Kidney capillary endothelial cell (primary cell): ENCODE measurements at places on chromosomes 1 and 21.

GRCh38 chr1:72000809-72001208, 281.5 kb downstream of the NEGR1 start:
- no peak for DNase-seq

DNA sequence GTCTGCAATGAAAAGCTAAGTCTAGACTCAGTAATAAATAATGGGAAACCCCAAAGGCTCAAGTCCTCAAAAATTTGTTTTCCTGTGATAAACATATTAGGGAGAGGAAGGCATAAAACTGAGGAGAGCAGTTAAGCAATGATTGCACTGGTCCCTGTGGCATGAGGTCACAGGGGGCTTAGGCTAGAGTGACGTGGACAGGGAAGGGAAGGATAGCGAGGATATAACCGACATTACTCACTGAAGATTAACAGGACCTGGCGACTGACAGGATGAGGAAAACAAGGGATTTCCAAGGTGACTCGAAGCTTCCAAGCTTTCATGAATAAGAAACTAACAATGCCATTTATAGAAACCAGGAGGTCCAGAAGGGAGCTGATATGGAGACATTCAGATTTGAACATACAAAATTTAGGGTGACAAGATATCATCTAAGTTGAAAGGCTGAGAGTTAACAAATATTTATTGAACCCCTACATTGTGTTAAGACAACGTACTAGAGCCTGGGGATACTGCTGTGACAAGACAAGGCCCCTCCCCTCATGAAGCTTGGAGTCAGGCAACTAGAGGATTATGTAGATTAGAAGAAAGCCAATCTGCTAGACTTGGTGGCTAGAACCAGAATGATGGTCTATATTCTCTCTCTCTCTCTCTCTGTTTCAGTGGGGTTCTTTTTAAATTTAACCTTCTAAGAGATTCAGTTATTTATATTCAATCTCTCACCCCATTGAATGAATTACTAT, 33.2 kb upstream of the PKN2 start:
- DNase-seq, result peak; percentile 38

DNA sequence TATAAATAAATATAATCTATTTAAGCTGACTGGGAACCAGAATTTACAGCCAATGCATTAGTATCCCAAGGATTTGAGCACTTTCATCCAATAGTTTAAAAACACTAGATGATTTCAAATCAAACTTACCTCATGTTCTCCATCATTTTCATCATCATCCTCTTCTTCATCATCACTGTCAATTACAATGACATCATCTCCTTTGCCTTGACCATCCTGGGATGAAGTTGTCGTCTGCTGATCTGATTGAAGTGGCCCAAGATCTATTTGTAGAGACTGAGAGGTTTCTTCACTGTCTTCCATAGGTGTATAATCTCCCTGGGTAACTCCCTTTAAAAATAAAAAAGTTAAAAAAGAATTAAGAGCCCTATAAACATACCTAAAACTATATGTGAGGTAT, 47.7 kb downstream of the TPR start:
- DNase-seq, result no peak

GRCh38 chr1:210332233-210332632, 3.5 kb downstream of the HHAT start:
- no peak for DNase-seq

- peak; percentile 14 for DNase-seq
These were observed 41.8 kb upstream of the PWP2 start for GRCh38 chr21:44065428-44065827.

- no peak for DNase-seq
These were observed 9.2 kb downstream of the STYXL2 start for GRCh38 chr1:167102906-167103573.

GRCh38 chr1:33640114-33640660, 167.7 kb downstream of the ZSCAN20 start:
- no peak for DNase-seq

DNA sequence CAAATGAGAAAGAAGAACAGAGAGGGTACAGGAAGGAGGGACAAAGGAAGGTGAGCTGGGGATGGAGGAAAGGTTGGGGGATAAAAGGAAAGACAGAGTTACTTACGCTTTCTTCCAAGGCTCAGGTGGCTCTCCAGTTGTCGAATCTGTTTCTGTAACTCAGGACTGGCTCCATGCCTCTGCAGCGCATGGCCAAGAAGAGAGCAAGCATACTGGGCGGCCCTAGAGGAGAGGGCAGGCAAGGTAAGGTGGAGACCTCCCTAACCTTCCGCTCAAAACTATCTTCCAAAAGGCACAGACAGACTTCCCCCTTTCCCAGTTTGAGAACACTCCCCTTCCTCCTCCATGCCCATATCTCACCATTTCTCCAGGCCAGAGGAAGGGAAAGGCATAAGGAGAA, 922 bp downstream of the PEX11B start:
- no peak for DNase-seq

- DNase-seq, result no peak
These were observed 1.4 kb downstream of the PINK1 start for GRCh38 chr1:20634594-20635084.

- no peak for DNase-seq
These were observed 1.8 kb upstream of the FCRL6 start for GRCh38 chr1:159800177-159800930.

DNA sequence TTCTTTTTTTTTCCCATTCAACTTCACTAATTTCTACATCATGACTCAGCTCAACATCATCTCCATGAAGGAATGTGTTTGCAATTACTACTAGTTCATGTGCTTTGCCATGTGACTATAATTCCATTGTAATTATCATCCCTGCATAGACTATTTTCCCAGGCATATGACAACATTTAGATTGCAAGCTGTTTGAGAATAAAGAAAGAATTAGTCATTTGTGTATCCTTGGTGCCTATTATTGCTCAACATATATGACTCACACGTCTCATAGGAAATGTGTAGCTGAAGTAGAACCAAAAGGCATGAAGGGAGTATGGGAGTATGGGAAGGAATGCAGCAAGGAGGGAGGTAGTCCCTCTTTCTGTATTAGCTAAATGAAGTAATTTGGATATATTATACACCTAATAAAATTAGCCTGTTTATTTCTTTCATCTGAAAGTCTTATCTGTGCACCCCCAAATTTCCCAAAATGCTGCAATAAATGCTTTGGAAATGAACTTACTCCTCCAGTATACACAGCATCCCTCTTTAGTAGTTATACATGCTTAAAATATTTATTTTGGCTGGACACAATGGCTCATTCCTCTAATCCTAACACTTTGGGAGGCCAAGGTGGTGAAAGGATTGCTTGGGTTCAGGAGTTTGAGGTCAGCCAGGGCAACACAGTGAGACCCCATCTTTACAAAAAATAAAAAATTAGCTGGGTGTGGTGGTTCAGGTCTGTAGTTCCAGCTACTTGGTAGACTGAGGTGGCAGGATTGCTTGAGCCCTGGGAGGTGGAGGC, 316.9 kb upstream of the ADGRL4 start:
- DNase-seq, result peak; percentile 84

- no peak for DNase-seq
These were observed 125.8 kb downstream of the TOMM20 start for GRCh38 chr1:235002706-235003300.

GRCh38 chr1:221487781-221488524, 253.9 kb downstream of the DUSP10 start:
- no peak for DNase-seq

- DNase-seq, result no peak
These were observed 58.7 kb upstream of the ZC3H12A start for GRCh38 chr1:37415611-37416244.

DNA sequence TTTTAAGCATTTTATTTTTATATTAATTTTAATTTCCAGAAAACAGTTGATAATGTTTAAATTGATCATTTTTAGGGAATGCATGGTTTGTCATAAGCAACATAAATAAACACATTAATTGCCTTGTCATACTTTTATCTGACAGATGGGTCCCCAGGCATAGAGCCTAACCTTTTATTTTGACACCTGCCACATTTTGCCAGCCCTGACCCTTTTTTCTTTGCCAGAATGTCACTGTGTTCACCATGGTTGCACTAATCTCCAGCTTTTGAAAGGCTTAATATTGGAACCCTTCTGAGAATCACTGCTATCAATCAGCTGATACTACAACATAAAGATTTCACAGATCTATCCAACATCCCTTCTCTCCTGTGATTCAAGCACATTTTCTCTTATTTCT, 56.0 kb upstream of the DPYD start:
- DNase-seq, result no peak

DNA sequence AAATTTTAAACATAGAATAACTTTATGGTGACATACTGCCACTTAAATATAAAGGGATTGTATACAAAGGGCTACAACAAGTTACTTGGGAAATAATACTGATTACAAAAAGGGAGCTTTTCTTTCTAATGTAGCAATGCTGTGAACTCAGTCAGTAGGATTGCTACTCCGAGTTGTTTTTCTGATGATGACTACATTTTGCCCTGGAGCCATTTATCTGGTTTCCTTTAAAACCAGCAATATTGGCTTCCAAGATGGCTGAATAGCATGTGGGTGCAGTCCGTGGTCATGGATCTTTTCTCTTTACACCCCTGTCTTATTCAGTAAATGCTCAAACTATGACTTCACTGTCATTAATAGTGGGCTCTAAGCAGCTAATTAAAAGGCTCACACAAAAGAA, 92.6 kb upstream of the NEK7 start:
- no peak for DNase-seq

DNA sequence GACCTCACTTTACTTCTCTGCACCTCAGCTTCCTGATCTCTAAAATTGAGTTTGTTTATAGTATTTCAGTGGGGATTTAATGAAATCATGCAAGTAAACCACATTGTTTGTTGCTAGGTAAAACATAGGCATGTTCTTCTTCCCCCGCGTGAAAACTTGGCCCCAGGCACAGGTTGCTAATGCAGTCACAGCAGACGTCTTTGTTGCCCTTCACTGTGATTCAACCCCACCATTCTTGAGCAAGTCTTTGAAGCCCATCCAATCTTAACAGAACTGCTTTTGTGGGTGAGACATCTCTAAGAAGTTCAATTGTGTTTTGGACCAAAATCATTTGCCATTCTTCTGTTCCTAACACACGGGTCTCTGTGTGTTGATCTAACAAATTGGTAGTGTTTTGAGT, 185.5 kb downstream of the ZNF281 start:
- DNase-seq, result no peak
